ENCODE measurements at places on chromosomes 2 and 18.

DNA sequence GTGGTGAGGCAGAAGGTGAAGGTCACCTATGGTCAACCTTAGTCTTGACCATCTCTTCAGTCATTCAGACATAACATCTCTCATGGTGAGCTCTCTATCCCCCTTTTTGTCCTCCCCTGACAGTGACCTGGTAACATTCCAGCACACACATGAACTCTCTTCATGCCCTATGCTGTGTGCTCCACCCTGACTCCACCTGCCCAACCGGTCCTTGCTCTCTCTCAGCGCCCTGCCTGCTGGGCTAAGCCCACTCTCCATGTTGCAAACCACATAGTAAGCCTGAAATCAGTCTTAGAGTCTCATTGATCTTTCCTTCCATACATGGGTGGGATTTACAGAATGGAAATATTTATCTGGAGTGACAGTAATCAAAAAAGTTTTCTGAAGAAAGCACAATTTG lies 52.8 kb downstream of the MARCO start:
- H3K4me1 ChIP-seq: no peaks in the 10 kb centered on the region
- H3K27me3 ChIP-seq: no peaks in the 10 kb centered on the region
- H3K36me3 ChIP-seq: no peaks in the 10 kb centered on the region
- DNase-seq: no peak

DNA sequence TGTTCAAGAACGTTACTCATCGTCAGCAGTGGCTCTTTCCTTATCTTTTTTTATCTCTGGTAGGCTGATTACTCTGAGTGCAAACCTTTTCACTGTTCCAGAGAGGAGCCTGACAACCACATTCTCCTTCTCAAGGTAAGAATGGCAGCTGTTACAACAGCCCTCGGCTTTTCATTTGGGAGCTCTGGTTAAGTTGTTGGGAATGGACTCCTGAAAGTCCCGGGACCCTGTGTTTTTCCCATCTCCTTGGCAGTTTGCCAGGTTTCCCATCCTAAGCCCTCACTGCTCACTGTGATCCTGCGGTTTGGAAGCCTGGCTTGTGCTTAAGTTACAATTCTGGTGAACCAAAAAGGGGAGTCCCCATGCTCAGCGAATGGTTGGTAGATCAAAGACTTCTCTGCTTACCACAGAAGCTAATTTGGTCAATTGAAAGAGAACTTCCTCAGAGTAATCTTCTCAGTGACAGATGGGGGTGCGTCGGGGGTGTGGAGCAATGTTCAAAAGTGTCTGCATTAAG lies 122.3 kb downstream of the LYPD6B start:
- H3K36me3 ChIP-seq: no peaks in the 10 kb centered on the region
- no peaks in the 10 kb centered on the region for H3K27me3 ChIP-seq
- H3K4me1 ChIP-seq: peaks cover 14% of the 10 kb centered on the region
- peak; percentile 71 for DNase-seq

GRCh38 chr2:191316246-191316994 lies 71.2 kb downstream of the MYO1B start:
- DNase-seq: no peak
- H3K27ac ChIP-seq: no peak overlapping the region
- H3K36me3 ChIP-seq: no peaks in the 10 kb centered on the region

DNA sequence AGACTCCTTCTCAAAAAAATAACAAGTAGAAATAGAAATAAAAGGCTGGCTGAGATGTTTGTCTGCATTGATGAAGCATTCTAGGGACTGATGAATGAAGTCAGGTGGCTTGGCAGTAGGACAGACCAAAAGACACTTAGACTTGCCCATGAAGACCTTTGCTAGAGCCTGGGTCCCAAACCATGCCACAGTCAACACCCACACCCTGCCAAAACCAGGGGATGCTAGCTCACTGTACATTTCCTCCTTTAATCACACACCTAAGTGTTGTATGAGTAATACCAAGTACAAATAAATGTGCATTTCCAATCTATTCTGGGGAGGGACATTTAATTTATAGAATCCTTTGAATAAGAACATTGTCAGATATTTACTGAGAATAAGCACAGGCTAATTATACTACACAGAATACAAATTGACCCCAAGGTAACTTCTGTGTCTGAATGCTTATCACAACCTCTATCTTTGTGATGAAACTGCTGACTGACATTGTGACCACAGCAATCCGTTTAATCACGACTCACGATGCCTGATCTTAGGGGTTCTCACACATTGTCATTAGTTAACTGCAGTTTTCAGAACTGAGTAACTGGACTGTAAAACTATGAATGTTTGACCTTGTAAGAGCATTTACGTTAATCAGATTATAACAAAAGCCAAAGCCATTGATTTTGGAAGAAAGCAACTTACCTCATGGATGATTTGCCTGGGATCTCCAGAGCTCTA lies 10.5 kb upstream of the NOL10 start:
- no peaks in the 10 kb centered on the region for H3K27me3 ChIP-seq
- no peak overlapping the region for H3K27ac ChIP-seq

DNA sequence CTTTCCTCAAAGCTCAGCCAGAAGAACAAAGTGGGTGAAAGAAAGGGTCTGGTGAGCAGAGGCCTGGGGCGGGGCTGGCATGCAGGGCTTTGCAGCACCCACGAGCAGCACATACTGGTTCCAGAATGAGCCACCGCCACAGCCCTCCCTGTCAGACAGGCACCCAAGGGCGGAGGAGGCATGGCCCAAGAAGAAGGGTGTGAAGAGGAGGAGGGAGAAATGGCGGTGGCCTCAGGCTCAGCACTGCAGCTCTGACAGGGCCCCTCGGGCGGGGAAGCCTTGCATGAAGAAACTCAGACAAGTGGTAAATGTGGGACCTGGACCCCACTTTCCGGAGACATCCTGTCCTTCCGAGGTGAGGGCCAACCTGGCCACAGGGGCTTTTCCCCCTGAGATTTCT lies 15.7 kb downstream of the FAM228A start:
- no peak for DNase-seq
- no peaks in the 10 kb centered on the region for H3K36me3 ChIP-seq
- H3K4me1 ChIP-seq: no peaks in the 10 kb centered on the region
- no peak overlapping the region for H3K4me3 ChIP-seq
- no peak overlapping the region for H3K27ac ChIP-seq

DNA sequence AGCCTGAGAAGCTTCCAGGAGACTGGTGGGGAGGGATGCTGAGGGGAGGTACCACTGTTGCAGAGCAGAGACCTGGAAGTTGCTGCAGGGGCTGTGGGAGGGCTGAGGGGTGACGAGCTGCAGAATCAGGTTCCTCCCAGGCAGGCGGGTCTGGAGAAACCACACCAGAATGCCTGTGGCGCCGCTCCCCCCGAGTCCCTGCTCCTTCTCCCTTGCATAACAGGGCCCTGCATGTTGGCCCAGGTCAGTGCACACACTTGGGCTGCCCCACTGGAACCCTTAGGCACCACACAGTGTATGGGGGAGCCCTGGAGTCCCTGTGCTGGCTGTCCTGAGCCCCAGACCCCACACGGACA lies 60.4 kb downstream of the ARL4C start:
- H3K36me3 ChIP-seq: no peaks in the 10 kb centered on the region
- H3K4me3 ChIP-seq: no peak overlapping the region
- H3K27ac ChIP-seq: no peak overlapping the region
- peaks cover 6% of the 10 kb centered on the region for H3K4me1 ChIP-seq

GRCh38 chr2:232540441-232541041 lies 1.0 kb downstream of the CHRNG start:
- DNase-seq: no peak
- peaks cover 4% of the 10 kb centered on the region for H3K4me1 ChIP-seq
- no peaks in the 10 kb centered on the region for H3K36me3 ChIP-seq
- H3K27me3 ChIP-seq: no peaks in the 10 kb centered on the region
- H3K27ac ChIP-seq: no peak overlapping the region
- no peak overlapping the region for H3K4me3 ChIP-seq

- no peak overlapping the region for H3K27ac ChIP-seq
- no peaks in the 10 kb centered on the region for H3K27me3 ChIP-seq
- H3K4me3 ChIP-seq: no peak overlapping the region
- H3K4me1 ChIP-seq: peaks cover 53% of the 10 kb centered on the region
- no peak for DNase-seq
These were observed 21.2 kb upstream of the PMAIP1 start for GRCh38 chr18:59878644-59879043.

DNA sequence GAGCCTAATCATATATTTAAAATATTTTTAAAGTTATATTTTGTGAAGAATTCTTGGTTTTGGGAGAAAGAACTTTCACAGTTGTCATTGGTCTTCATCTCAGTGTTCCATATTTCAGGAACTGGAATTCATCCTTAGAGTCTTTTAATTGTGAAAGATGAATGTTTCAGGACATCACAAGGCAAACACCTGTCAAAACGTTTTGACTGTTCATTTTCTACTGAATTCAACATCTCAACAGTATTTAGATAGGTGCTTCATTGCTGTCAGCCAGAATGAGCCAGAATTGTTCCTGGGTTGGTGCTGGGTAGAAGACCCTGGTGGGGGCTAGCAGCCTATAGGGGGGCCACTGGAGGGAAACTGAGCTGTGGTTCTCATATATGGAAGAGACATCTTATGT lies 255.1 kb upstream of the CXCR4 start:
- DNase-seq: no peak
- H3K4me3 ChIP-seq: no peak overlapping the region
- H3K4me1 ChIP-seq: peaks cover 29% of the 10 kb centered on the region

- no peaks in the 10 kb centered on the region for H3K36me3 ChIP-seq
- no peak overlapping the region for H3K27ac ChIP-seq
- peaks cover 3% of the 10 kb centered on the region for H3K4me1 ChIP-seq
- no peak overlapping the region for H3K4me3 ChIP-seq
- no peak for DNase-seq
These were observed 234.0 kb downstream of the HAUS1 start for GRCh38 chr18:46338205-46338604.

GRCh38 chr2:66573821-66574233 lies 138.9 kb downstream of the MEIS1 start:
- peaks cover 11% of the 10 kb centered on the region for H3K27me3 ChIP-seq
- no peak overlapping the region for H3K27ac ChIP-seq
- H3K36me3 ChIP-seq: no peaks in the 10 kb centered on the region
- no peak overlapping the region for H3K4me3 ChIP-seq

- no peak overlapping the region for H3K4me3 ChIP-seq
- H3K27ac ChIP-seq: no peak overlapping the region
- no peaks in the 10 kb centered on the region for H3K27me3 ChIP-seq
- H3K4me1 ChIP-seq: no peaks in the 10 kb centered on the region
These were observed 263.9 kb upstream of the APCDD1 start for GRCh38 chr18:10190564-10190963.

- no peak for DNase-seq
- H3K27me3 ChIP-seq: no peaks in the 10 kb centered on the region
- no peaks in the 10 kb centered on the region for H3K4me1 ChIP-seq
- no peak overlapping the region for H3K27ac ChIP-seq
- H3K4me3 ChIP-seq: no peak overlapping the region
- no peaks in the 10 kb centered on the region for H3K36me3 ChIP-seq
These were observed 87.8 kb upstream of the ERBB4 start for GRCh38 chr2:212626371-212626918.

GRCh38 chr18:10017043-10017442 lies 103.2 kb downstream of the VAPA start:
- no peaks in the 10 kb centered on the region for H3K27me3 ChIP-seq
- no peaks in the 10 kb centered on the region for H3K36me3 ChIP-seq

DNA sequence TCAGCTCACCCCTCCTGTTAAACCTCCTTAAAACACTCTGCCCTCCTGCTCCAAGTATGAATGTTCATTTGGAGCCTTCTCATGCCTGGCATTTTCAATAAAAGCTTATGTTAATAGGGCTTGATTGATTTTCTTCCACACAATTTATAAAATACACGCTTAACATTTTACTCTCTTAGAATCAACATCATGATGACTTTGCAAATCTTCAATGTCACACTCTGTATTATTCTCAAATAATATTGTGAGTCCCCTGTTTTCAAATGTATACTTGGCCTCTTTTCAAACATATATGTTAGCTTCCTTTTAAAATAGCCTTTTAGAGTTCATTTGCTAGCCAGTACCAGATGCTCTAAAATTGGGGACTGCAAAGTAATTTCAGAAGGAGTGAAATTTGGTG lies 520.3 kb downstream of the LRRTM4 start:
- no peak overlapping the region for H3K4me3 ChIP-seq
- no peak for DNase-seq

DNA sequence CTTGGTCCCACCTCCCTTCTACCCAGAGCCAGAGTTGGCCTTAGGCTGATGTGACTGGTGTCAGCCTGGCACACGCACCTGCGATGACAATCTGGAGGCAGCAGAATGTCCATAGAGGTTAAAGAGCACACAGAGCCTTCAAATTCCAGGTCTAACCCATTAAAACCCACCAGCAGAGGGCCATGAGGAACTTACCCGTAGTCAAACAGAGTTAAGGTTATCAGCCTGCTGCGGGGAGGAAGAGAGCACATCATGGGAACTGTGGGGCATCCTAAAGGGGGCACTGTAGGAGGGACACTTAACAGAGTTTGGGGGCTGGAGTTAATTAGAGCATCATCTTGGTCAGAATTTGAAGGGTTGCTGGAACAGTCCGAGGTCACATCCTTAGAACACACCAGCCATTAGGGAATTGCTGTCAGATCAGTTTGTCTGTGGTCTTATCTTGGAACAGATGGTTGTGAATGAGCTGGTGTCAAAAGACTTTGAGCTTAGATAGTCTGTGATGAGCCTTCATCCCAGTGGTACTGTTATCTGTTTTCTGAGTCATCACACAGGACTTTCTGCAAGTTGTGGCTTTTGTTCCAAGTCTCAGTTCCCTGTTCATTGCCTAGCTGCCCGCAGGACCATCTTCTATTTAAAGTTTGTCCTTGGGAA lies 248.6 kb downstream of the LOXHD1 start:
- no peaks in the 10 kb centered on the region for H3K36me3 ChIP-seq
- no peak for DNase-seq
- no peak overlapping the region for H3K4me3 ChIP-seq
- H3K4me1 ChIP-seq: peaks cover 5% of the 10 kb centered on the region
- no peaks in the 10 kb centered on the region for H3K27me3 ChIP-seq

DNA sequence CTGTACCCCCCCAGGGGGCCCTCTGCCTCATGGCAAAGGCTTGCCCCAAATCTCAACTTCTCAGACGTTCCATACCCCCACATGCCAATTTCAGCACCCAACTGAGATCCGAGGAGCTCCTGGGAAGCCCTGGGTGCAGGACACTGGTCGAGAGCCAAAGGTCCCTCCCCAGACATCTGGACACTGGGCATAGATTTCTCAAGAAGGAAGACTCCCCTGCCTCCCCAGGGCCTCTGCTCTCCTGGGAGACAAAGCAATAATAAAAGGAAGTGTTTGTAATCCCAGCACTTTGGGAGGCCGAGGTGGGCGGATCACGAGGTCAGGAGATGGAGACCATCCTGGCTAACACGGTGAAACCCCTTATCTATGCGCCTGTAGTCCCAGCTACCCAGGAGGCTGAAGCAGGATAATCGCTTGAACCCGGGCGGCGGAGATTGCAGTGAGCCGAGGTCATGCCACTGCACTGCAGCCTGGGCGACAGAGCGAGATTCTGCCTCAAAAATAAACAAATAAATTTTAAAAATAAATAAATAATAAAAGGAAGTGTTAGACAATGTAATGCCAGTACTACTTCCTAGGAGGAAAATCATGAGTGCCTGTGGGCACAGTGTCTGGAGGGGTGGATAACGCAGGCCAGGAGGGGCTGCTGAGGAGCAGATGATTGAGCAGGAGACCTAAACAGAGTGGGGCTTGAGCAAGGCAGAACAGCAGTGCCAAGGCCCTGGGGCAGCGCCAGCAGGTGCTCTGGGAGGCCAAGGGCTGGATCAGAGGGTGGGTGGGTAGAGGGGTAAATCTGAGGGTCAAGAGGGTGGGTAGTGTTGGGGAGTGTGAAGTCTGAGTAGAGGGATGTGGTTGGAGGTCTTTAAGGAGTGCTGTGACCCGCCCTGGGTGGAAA lies 4.0 kb downstream of the ALPP start:
- no peaks in the 10 kb centered on the region for H3K27me3 ChIP-seq
- H3K4me1 ChIP-seq: no peaks in the 10 kb centered on the region
- no peak for DNase-seq
- no peaks in the 10 kb centered on the region for H3K36me3 ChIP-seq

- H3K36me3 ChIP-seq: no peaks in the 10 kb centered on the region
- no peaks in the 10 kb centered on the region for H3K4me1 ChIP-seq
- no peaks in the 10 kb centered on the region for H3K27me3 ChIP-seq
- H3K27ac ChIP-seq: no peak overlapping the region
These were observed 20.4 kb downstream of the ATP6V1B1 start for GRCh38 chr2:70956141-70956540.
